ENCODE measurements at places on chromosomes 2 and 18.

DNA sequence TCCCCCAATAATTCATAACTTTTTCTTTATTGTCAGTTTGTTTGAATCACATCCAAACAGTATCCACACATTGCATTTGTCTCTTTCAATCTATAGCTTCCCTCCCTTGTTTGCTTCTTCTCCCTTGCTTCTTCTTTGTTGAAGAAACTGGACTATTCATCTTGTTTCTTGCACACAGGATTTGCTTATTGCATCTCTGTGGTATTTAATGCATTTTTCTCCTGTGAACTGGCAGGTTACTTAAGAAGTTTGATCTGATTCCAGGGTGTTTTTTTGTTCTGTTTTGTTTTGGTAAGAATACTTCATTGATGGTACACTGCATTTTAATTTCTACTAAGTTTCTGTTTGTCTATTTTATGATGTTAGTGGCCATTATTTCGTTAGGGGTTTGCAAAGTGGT, 166.8 kb downstream of the CAMKMT start:
- DNase-seq, result no peak

DNA sequence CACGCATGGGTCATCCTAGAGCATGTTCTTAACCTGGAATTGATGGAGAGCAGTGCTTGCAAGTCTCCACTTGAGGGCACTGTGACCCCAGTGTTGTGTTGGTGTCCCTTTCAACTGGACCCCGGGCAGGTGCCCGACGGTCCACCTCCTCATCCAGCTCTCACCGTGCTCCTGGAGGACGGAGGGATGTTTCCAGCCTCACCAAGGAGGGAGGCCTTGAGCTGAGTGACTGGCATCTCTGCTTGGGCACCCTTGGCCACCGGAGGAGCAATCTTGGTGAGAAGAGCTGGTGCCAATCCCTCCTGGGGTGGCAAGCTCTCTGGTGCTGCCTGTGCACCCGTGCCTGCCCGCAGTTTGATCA, 45.4 kb upstream of the ASB18 start:
- no peak for DNase-seq

- DNase-seq, result no peak
Observed at GRCh38 chr2:31294196-31294595, 60.2 kb downstream of the EHD3 start.

- DNase-seq, result no peak
Observed at GRCh38 chr2:160087854-160088745, 25.7 kb upstream of the PLA2R1 start.

DNA sequence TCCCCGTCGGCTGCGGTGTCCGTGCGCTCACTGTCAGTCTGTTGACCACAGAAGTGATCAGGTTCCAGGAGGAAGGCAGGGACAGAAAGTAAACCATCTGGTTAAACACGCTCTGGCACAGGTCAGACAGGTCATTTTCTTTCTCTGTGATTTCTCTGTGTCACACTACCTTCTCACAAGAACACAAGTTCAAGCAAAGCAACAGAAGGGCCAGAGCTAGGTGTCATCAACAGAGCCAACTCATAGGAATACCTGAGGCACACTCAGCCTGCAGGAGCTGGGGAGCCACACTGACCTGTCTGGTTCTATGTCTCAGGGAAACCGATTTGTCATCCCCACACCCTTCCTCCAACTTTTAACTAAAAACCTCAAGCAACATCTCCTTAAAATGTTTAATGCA, 115.1 kb upstream of the ZBTB14 start:
- DNase-seq, result no peak

DNA sequence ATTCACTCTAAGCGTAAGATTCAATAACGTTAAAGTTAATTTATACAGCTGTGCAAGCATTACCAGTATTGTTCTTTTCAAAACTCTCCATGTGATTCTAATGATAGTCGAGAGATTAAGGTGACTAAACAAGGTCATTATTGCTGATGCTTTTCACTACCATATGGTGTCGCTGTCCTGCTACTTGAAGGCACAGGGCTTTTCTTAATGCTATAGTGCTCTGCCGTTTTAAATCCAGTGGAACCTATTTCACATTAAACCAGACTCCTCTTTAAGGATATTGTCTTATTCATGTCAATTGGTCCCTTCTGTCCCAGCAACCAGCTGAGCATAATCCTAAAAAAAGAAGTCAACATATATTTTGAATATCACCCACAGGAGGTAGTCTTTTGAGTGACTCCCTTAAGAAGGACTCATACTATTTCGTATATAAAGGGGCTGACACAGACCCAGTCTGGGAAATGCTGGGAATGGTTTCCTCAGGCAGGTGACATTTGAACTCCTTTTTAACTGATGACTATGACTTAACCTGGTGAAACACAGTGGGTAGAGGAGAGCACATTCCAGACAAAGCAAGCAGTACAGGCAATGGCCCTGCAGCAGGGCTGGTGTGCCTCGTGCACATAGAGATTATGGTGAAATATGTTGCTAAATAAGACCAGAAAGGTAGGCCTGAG, 53.9 kb upstream of the CYTIP start:
- DNase-seq, result no peak

DNA sequence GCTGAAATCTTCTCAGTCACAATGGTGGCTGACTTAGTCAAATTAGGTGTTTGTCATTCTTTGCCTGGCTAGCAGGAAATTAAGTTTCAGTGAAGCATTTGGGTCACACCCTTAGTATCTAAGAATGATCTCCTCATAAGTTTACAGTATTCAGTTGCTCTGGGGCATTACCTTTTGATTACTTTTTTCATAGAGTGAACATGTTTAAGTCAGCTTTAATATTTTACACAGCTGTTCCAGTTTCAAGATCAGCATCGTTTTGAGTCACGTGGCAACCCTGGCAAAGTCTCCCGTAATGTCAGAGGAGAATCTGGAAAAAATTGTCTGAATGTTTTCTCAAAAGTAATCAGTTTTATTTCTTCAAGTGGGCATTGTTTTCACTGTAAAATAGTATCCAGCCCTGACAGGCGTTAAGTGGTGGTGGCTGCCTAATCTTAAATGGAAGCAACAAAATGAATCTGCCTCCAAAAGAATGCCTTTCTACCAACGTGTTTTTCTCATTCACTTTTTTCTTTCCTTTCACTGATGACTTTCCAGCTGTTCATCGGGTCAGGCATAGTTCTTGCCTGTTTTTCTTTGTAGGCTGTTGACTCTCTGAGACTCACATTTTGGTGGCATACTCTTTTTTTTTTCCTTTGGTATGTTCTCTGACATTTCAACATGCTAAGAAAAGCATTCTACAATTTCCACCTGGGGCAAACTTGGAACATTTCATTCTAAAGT, 319.6 kb upstream of the TCF4 start:
- no peak for DNase-seq

All from activated CD4-positive, alpha-beta memory T cell treated with anti-CD3 and anti-CD28 coated beads, Interleukin-2, amount 10 ng/mL, durations not matched to agents 7 days and 5 days (primary cell).